NCI-H187 treated with DMSO at 0.1 percent for 48 hours (cell line): ENCODE measurements at places on chromosomes 16 and 17.

GRCh38 chr17:47992216-47992615, 21.3 kb downstream of the CDK5RAP3 start:
- DNase-seq: no peak

GRCh38 chr16:6644916-6645315, 687.7 kb upstream of the RBFOX1 start:
- no peak for DNase-seq

DNA sequence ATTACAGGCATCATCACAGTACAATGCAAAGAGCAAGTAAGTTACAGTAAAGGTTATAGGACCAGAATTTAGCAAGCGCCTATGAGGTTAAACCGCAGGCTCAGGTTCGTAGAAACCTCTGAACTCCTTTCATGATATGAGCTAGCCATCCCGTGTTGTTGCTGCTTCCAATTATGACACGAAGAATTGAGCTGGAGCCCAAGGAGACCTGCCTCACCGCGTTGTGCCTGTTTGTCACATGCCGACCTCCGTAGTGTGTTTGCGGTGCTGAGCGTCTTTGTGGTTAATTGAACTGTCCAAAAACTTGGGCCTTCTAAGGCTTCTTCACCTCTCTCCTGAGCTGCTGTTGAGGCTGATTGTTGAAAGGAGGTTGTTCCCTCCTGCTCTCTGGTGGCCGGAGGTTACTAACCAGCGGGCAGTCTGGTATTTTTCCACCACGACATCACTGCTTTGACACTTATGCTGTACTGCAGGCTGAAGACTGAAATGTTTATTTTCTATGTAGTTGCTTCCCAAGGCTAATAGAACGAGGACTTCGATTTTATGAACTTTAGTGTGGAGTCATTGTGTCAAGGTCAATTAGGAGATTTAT, 67.5 kb downstream of the SEC14L1 start:
- no peak for DNase-seq

- no peak for DNase-seq
These were observed 21.8 kb downstream of the CDH8 start for GRCh38 chr16:62014319-62014923.

GRCh38 chr17:38454532-38454931, 26.3 kb downstream of the ARHGAP23 start:
- DNase-seq: no peak

- no peak for DNase-seq
These were observed 108.9 kb downstream of the MAP2K6 start for GRCh38 chr17:69523244-69523861.

DNA sequence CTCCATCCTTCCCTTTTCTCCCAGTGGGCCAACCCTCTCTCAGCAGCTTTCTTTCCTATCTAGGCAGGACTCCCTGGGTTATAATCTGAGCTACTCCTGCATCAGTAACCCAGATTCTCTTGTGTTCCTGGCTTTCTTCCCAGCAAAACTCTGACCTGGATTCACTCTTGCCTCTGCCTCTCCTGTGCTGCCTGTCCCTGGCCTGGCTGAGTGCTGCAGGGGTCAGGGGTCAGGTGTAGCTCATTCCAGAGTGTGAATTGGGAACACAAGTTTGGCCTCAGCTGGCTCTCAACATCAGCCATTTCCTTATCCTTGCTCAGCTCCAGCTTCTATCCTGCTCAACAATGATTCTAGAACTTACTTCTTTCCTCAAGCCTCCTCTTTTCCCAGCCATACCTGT, 2.5 kb upstream of the ST6GALNAC2 start:
- DNase-seq: no peak
